MCF 10A (cell line): ENCODE measurements at places on chromosomes 11 and 22. TPM values are rescaled to one million over a fixed set of nuclear protein-coding genes. Genes with fewer than 3 reads are reported as not detected.

DNA sequence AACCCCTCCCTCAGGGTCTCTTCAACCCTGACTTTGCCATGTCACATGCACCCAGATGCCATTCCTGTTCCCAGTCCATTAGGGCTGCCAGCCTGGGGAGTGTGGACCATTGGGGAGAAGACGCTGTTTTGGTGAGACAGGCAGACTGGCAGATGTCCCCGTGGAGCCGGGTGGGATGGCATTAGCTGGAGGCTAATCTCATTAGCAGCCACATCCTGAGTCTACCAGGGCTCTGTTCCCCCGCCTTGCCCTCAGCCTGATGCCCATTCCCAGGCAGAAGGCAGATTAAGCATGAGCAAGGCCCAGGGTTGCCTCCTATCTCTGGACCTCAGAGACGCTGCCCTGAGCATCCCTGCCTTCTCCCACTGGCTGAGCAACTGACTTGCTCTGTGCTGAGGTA is 46.4 kb upstream of the ALX4 start:
- no peak for DNase-seq

- DNase-seq, result no peak
Observed at GRCh38 chr11:100105982-100106358, 581.1 kb upstream of the ARHGAP42 start.

Gene CASP12
- total RNA-seq, result not detected in 2 replicates

Gene GRM5
- not detected in 2 replicates for total RNA-seq

- no peak for DNase-seq
Observed at GRCh38 chr11:71184421-71185210, 67.8 kb downstream of the SHANK2 start.

GRCh38 chr11:64247729-64248531 is 1.2 kb upstream of the PPP1R14B start:
- no peak for DNase-seq

DNA sequence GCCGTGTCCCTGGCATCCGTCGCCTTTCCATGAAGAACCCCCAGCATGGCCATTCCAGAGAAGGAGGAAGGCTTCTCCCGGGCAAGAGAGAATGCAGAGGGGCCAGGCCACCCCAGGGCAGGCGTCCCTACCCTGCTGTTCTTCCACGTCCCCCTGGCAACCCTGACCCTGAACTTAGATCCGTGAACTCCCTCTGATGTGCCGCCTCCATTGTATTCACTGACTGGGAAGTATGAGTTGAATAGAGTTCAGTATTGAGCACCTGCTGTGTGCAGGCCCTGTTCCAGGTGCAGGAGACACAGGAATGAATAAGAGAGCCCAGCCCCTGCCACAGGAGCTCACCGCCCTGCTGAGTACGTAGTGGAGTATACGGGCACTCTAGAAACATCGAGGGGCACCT is 29.1 kb upstream of the RELT start:
- no peak for DNase-seq
